ENCODE measurements at places on chromosomes 1 and 21.
A peak's percentile ranks its signal among the peaks of the same experiment; 100 is the strongest.

- DNase-seq: no peak
Measured at GRCh38 chr1:86377341-86377740, 18.8 kb downstream of the ODF2L start.

DNA sequence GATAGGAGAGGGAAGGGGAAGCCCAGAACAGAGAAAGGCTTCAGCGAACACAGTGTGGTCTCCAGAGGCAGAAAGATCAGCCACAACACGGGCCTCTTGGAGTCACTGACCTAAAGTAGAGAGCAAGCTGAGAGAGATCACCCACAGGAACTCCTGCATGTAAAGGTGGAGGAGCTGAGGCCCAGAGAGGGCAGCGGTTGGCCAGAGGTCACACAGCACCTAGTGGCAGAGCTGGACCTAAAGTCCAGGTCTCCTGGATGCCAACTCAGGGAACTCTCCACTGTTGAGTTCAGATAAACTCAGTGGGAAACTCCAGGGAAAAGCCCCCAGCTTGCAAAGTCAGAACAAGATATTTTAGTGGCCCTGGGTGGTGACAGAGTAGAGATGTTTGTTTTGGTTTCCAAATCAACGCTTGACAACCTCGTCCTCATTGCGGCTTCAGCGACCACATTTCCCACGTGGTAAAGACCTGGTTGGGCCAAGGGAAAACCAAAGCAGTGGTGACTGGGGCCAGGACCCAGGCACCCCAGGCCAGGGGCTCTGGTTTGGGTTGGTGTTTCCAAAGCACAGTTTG lies 4.6 kb downstream of the IFFO2 start:
- no peak for DNase-seq

GRCh38 chr1:233738396-233738795 lies 124.5 kb downstream of the KCNK1 start:
- DNase-seq: no peak

DNA sequence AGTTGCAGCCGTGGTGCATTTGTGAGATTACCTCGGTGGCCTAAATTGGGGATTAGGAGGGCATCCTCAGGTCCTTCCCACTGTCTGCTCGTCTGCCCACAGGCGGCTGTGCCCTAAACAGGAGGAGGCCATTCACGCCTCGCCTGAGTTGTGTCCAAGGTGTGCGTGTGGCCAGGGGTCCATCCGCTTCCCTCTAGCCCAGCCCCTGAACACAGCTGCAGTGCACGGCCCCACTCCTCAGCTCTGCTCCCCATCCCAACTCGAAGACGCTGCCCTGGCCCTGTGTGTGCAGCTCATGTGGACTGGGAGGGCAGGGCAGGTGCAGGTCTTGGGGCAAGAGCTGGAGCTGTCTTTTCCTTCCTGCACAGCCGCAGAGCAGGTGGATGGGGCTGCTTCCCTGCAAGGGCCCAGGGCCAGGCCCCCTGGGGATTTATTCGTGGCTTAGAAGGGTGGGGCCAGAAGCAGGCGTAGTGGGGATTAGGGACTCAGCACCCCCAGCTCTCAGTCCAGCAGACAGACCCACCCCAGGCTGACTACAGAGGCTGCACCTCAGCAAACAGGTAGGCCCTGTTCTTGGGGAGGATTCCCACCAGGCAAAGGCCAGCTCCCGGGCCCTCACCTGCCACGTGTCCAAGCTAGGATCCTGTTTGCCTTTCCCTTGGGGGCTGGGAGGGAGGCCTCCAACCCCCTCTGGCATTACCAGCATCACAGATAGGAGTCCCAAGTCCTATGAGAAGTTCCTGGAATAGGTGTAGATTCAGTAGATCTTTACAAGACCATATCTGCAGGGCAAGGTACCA lies 4.3 kb downstream of the GUK1 start:
- no peak for DNase-seq

GRCh38 chr1:243474906-243475305 lies 219.1 kb downstream of the SDCCAG8 start:
- DNase-seq: no peak

- peak; percentile 39 for DNase-seq
Measured at GRCh38 chr1:28640766-28641165, 2.1 kb downstream of the TAF12 start.

GRCh38 chr1:116807394-116808199 lies 53.4 kb downstream of the CD2 start:
- DNase-seq: no peak

DNA sequence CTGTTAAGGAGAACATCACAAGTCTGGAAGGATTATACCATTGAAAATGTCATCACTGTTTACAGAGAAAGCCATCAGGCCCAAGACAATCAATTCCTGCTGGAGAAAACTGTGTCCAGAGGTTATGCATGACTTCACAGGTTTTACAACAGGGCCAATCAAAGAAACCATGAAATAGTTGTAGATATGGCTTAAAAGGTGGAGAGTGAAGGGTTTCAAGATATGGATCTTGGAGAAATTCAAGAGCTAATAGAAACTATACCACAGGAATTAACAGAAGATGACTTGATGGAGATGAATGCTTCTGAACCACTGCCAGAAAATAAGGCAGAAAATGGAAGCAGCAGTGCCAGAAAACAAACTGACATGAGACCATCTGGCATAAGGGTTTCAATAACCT lies 30.2 kb downstream of the USP1 start:
- DNase-seq: no peak

DNA sequence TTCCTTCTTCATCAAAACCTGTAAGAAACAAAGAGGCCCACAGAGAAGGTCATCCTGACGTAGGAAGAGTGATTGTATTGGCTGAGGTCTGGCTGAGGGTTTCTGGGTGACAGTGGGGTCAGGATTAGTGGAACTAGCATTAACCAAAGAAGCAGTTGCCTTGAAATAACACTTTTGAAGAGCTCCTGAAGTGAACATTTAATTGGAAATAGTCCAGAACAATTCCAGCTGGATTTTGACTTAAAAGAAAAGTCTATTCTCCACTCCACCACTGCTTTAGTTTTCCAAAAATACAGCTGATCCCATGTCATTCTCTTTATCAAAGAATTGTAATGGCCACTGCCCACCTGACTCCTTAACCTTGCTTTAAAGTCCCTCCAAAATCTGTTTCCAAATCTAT lies 27.7 kb downstream of the CASQ2 start:
- DNase-seq: no peak

- no peak for DNase-seq
Measured at GRCh38 chr1:226108935-226109828, 46.7 kb downstream of the H3-3A start.

- no peak for DNase-seq
Measured at GRCh38 chr1:178819123-178819522, 51.8 kb downstream of the ANGPTL1 start.

GRCh38 chr1:237772009-237772408 lies 118.7 kb downstream of the ZP4 start:
- DNase-seq: peak; percentile 8

DNA sequence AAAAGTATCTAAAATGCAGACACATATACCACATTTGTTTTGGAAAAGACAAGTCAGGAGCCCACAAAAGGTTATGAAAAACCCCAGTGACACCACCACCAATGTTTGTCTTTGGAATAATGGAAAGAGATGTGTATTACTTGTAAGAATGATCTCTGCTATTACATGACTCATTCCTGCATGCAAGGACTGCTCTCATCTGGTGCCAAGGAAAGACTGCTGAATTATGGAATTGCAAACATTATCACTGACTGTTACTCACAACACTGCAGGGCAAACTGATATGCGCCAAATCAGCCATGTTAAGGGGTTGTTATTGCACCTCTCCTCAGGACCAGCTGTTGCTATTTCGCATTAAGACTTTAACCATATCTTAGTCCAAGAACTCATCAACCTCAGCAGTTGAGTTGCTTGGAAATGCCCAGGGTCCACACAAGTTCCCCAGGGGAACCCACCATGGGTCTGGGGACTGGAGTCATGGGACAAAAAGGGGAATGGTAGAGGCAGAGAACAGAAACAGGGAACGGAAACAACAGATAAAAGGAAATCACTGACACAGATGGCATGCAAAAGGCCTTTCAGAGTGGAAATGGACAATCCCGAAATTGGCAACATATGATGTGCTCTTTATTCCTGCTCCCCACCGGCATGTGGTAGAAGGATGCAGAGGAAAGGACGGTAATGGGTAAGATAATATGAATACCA lies 34.4 kb downstream of the CAPZB start:
- DNase-seq: peak; percentile 93

DNA sequence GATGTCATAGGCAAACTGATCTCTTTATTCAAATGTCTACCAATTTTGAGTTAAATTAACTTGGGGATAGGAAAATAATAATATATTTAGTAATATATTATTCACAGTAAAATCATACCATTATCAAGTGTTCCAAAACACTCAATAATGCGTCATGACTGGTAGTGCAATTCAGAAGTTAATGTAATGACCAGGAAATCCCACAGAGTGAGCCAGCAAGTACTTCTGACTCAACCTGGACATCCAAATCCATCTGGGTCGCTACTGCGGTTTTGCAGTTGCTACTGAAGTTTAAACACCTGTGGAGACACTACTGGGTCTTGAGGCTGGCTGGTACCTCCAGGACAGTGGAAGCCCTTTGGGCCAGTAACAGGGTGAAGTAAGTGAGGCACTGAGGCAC lies 44.8 kb downstream of the DPYD start:
- no peak for DNase-seq

- DNase-seq: no peak
Measured at GRCh38 chr1:9086045-9086444, 16.6 kb upstream of the SLC2A5 start.

- DNase-seq: peak; percentile 12
Measured at GRCh38 chr1:111656086-111657017, 36.8 kb downstream of the RAP1A start.

DNA sequence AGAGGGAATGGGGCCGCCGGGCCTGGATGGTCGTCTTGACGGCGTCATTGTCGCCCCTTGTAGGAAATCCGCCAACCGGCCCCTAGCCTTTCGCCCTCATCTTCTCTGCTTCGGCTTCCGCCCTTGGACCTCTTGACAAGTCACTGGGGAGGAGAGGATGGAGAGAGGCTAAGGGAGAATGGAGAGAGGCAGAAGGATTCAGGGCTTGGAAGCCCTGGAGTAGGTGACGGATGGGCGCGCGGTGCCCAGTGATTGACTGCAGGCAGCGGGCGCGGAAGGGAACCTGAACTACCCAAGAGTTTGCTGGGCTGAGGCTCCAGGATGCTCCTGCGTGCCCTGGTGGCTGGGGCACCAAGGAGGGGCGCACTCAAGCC lies 651 bp downstream of the PDE4B start:
- no peak for DNase-seq

DNA sequence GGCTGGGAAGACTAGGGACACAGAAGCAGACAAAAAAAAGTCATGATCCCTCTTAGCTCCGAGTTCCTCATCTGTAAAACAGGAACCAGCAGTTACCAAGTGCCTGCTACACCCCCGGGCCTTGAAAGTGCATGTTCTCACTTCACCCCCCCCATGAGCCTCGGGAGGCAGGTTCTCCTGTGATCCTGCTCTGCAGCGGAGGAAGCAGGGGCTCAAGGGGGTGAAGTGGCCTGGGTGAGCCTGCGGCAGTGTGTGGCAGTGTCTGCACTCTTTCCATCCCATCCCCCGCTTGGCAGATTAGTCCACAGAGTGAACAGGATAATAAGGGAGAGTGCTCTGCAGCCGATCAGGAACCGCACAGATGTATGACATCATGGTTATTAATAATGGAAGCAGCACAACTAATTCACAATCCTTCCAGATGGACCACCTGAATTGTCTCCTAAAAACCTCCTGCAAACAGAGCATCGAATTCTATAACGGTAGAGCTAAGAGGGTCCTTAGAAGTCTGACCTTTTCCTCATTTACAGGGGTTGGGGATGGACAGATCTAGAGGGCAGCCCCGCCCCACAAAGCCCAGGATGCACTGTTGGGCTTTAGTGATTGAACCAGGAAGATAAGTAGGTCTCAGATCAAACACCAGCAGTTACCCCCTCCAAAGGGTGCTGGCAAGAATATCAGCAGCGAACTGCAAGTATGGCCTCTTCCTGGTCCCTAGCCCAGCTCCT lies 174.1 kb upstream of the EDN2 start:
- DNase-seq: no peak

DNA sequence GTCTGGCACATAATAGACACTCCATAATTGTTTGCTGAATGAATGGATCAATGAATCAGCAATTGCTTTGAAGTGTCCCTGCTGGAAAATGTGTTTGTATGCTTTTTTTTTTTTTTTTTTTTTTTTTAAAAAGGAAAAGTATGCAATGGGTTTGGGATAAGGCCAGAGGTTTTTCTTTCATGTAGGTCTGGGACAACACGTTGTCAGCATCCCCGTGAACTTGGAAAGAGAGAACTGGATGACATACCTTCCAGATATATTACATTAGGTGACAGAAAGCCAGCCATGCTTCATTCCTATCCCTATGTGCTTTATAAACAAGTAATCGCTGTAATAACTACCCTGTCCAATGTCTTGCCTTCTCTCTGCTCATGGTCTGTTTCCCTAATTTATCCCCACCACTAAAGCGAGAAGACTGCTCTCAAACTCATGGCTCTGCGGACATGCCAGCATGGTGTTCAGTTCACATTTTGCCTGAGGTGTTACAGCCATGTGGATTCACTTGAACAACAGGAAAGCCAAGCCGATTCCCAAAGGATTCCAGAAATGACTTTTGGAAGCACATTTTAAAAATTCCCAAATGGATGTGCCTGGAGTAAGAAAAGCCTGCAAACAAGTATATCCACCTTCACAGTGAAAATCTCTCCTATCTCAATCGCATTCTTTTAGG lies 34.8 kb upstream of the GREM2 start:
- DNase-seq: no peak

DNA sequence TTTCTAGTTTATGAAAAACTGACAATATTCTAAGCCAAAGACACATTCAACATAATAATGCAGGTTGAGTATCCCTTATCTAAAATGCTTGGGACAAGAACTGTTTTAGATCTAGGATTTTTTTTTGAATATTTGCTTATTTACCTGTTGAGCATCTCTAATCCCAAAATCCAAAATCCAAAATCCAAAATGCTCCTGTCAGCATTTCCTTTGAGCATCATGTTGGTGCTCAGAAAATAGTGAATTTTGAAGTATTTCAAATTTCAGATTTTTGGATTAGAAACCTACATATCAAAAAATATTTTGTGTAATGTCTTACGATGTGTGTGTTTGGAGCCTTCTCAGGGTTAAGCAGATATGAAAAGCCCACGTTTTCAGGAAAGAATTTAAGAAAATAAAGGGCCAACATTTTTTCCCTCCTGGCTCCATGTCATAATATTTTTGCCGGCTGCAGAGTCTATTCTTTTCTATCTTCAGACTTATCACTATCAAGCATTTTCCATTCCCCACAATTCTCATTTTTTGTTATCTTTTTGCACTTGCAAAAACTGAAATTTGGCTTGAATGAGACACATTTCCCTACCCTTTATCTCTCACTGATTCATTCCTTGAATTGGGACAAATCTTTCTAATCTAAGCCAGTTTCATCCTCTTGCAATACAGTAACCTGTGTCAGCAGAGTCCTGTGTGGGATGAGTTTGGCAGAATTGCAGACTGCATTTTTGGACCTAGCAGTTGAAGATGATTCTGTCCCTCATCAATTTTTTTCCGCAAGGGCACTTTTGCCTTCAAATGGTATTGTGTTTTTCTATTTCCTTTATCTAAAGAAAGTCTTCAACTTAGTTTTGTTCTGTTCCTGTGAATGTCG lies 233.9 kb downstream of the DISC1 start:
- DNase-seq: peak; percentile 4

- DNase-seq: no peak
Measured at GRCh38 chr1:225415307-225415706, 12.5 kb downstream of the LBR start.

GRCh38 chr1:168134642-168135041 lies 2.1 kb downstream of the GPR161 start:
- no peak for DNase-seq

Data from NCI-H226 (cell line).